ENCODE measurements at places on chromosomes 4 and X. TPM values are rescaled to one million over a fixed set of nuclear protein-coding genes. Genes with fewer than 3 reads are reported as not detected.

SLC10A4 gene
- not detected for total RNA-seq

CYBB gene
- not detected for total RNA-seq

ZNF630 gene
- 1.5 TPM for total RNA-seq

PLP1 gene
- total RNA-seq: not detected

NDNF gene
- 0.46 TPM for total RNA-seq

USP46 gene
- total RNA-seq: 8.5 TPM

AMER1 gene
- total RNA-seq: 1.6 TPM

DNA sequence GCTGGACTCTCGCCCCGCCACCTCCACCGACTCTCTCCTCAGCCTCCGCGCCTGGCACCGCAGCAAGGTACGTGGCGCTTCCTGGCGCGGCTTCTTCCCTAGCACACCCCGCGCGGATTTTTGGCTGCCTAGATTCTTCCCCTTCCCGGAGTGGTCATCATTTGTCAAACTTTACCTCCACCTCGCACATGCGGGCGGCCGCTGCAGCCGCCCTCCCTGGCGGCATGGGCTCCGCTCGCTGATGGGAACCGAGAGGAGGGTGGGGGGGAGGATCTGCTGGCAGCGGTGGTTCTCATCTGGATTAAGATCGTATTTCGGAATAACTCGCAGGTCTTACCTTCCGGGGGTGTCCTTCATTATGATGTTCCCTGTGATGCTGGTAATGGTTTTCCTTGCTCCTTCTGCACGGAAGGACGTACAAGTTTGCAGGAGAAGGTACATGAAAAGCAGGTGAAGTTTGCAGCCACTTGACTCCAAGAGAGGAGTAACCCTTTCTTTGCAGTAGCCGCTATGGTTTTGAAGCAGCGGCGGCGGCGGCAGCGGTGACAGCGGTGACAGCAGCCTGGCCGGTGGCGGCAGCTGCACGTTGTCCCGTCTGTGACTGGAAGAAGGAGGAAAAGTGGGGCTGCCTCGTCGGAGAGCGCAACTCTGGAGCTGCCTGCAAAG lies 2183.9 kb upstream of the TENM3 start:
- no peak for DNase-seq

GRCh38 chr4:80062527-80062926 lies 10.5 kb downstream of the ANTXR2 start:
- DNase-seq: no peak

DNA sequence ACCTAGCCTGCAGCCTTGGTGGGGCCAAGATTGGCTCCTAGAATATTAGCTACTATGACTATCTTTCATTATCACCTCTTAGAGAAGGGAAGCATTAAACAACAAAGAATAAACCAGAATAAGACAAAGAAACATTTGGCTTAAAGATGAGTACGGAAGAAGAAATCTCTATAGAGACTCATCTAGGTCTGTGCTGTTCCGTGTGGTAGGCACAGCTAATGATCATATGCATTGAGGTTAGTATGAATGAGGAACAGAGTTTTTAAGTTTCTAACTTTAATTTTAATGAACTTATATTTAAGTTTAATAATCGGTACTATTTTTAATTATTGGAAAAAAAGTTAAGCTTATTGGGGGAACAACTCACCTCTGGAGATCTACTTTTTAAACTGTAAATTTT lies 24.6 kb downstream of the ARHGAP24 start:
- DNase-seq: no peak

DNA sequence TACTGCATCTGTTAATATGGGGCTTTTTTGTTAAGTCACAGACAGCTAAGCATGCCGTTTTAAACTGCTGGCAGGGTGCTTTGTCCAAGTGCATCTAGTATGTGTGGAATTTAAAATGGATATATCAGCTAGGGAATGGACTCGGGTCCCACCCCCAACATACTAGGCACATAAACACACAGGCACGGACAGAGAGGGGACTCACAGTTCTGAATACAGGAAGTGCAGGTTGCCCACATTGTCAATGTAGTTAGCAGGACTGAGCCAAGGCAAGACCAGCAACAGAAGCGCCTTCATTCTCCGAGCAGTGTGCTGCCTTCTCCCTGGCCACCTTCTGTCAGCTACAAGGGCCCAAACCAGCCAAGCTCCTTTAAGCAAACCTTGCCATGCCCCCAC lies 33.6 kb downstream of the LNX1 start:
- DNase-seq: no peak

DNA sequence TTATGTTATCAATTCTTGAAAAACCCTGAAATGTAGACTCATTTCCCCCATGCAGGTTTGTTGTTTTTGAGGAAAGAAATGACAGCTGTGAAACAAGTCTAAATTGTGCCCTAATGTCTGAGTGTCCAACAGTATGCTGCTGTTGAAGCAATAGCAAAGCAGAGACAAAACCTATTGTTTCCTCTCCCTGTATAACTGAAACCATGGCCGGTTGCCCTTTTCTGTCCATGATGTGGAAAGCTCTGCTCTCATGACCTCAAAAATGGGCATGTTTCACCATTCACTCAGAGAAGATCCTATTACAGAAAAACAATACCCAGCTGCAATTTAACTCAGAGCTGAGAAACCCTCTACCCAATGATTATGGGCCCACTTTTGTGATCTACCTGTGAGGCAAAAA lies 312.6 kb upstream of the FTHL17 start:
- DNase-seq: no peak

DNA sequence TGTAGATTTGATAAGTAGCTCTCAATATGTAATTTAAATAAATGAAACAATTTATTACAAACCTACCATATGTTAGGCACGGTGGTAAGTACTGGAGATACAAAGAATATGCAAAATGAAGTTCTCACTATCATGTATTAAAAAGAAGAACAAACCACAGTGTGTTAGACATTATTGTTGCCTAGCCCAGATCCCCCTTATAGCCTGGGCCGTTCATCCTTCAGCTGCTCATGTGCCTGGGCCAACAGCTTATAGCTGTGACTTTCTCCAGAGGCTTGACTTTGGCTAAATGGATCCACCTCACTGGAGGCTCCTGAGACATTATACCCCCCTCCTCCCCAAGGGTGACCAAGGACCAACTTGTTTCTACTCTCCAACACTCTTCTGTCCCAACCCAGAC lies 29.8 kb upstream of the CCNG2 start:
- DNase-seq: no peak

DNA sequence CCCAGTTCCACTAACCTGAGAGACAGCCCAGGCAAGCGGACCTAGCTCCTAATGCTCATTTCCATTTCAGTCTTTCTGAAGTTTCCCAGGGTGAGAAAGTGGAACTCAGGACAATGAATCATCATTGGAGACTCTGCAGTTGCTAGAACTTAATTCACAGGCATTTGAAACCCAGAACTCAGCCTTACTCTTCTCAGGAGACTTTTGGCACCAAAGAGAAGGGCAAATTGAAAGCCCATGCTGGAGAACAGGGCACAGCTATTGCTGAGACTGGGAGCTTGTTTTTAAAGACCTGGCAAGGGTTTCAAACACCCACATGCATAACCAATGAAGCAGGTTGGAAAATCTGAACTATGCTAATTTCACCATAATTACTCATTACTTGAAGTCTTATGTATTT lies 36.0 kb downstream of the BST1 start:
- DNase-seq: no peak

- no peak for DNase-seq
Observed at GRCh38 chr4:114691865-114692264, 93.3 kb downstream of the UGT8 start.

DNA sequence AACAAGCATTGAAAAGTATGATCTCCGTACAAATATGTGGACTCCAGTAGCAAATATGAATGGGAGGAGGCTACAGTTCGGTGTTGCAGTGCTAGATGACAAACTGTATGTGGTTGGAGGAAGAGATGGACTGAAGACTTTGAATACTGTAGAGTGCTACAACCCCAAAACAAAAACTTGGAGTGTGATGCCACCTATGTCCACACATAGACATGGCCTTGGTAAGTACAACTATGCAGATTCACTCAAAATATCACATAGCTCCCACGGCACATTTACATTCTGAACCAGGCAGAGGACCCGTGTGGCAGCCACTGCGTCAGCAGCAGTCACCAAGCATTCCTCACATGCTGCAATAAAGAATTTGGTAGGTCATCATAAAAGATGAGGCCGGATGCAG lies 41.3 kb downstream of the KLHL5 start:
- no peak for DNase-seq

DNA sequence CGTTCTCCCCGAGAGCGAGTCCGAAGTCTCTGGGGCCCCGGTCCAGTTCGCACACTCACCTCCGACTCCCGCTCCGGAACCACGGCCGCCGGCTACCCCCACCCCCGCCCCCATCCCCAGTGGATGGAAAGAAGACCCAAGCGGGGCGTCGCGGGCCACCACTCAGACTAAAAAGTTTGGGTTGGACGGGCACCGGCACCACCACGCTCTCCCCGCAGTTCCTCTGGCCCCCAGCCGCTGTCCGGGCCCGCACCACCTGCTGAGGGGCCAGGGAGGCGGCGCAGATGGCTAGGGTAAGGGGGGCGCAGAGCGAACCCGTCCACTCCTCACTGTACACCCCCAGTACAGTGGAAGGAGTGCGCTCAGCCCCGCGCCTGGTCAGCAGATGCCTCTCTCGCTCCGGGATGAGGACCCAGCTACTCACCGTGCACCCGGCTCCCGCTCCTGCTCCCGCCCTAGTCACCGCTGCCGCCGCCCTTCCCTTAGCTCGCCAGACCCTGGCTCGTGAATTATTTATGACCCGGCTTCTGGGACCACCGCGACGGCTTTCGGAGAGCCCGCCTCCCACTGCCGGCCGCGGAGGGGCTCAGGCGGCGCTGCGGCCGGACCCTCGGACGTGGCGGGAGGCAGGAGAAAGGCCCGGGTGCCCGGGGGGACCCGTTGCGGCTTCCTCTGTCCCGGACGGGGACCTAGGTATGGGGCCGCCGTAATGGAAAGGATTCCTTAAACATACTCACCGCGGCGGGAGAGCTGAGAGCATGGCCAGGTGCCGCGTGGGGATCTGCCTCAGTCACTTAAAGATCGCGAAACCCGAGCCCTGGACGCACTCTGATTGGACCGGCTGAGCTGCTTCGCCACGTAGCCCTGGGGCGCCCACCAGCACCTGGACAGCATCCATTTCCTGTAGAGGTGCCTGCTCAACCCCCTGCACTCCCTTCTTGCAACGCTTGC lies at the start of gene PROM1:
Gene PROM1 (minus strand): TSS at position 783 of the 951 bp plus-strand sequence. CDS start 8,117 bp downstream, outside the sequence.
- DNase-seq: no peak

GRCh38 chr4:76300012-76300411 lies 6.5 kb upstream of the STBD1 start:
- DNase-seq: no peak

GRCh38 chr4:77047037-77047436 lies 28.8 kb downstream of the CCNI start:
- DNase-seq: no peak

DNA sequence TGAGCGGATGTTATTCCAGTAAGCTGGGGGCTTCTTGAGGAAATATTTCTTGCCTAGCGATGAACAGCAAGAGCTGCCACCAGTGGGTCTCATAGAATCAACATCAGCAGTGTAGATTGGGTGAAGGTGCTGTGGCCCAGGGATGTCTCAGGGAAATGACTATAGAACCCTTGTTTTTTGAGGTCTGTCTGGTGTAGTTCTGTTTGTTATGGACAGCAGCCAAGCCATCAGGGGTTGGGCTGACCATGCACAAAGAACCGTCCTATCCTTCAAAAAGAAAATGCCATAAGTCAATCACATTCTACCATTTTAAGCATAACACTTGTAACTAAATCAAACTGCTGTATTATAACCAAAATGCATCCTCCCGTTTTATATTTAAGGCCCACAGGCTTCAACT lies 17.3 kb upstream of the C1GALT1C1 start:
- no peak for DNase-seq

- DNase-seq: no peak
Observed at GRCh38 chr4:145732895-145733880, 53.2 kb downstream of the C4orf51 start.

DNA sequence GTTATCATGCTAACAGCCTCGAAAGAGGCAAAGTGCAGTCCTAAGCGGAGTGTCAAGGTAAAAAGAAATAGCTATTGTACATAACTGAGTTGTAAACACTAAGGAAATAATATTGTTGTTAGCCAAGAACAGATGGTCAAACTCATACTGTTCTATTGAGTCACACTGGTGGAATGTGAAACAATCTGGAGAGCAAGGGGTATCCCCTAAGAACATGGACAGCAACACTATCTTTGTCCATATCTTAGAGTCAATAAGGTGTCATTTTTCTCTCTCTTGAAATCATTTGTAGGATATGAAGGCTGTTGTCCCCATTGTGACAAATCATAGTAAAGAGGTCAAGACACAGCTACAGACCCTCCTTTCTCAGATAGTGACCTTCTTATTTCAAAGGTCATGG lies 4.5 kb upstream of the PDGFC start:
- no peak for DNase-seq

DNA sequence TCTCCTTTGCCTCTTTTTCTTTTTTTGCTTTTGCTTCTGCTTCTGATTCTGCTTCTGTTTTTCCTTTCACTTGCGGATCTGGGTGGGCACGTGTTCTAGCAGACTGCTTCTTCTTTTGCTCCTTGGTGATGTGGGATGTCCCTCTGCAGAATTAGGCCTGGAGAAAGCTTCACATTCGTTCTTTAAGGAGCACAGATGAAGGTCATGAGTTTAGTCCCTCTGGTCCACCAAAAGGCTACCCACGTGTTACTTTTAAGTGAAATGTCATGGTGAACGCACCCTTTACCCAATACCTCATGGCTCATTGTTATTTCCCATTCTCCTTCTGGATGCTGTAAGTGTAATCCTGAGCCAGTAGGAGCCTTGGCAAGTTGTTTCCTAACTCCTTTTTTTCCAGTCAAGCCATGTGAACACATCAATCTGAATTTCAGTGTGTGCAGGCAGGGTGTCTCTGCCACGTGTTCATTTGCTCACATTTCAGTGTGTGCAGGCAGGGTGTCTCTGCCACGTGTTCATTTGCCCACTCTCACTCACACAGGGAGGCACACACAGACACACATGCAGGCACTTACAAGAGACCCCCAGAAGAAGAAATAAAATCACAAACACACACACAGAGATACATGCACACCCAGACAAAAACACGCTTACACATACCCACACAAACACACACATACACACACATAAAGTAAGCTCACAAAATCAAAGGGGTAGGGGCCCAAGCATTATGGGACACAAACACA lies 36.9 kb downstream of the NBDY start:
- no peak for DNase-seq

DNA sequence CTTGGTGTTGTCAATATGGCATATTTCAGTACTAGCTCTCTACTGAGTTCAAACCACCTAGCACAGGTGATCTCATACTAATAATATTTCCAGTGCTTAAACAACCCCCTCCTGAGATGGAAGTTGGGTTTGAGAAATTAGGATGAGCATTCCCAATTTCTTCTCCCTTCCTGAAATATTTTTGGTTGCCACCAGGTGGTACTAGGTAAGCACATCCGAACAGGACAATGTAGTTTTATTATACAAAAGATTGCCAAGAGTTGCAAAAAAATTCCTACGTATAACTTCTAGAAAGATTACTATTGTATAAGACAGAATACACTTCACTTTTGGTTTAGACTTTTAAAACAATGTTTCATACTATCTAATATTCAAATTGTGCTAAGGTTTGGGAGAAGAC lies 484.5 kb downstream of the PACRGL start:
- DNase-seq: no peak

DNA sequence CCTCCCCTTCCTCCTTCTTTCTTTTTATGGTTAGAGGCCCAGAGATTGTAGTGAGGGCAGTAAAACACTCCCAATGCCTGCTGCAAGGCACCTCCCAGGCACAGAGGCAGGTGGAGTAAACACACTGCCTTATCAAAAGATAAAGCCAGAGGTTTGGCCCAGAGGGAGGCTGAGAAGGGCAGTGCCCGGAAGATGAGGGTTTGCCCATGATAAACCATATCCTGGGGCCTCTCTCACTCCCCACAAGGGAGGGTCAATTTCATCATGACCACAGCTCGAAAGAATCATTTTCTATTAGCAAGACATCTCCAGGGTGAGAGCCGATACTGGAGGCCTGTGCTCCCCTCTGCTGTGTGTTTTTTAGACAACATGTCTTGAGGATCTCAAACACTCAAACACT lies 98.5 kb upstream of the FAM9C start:
- no peak for DNase-seq

Measured in epithelial cell of proximal tubule (primary cell).